GM12891 (cell line): ENCODE measurements at places on chromosomes 4 and X.

DNA sequence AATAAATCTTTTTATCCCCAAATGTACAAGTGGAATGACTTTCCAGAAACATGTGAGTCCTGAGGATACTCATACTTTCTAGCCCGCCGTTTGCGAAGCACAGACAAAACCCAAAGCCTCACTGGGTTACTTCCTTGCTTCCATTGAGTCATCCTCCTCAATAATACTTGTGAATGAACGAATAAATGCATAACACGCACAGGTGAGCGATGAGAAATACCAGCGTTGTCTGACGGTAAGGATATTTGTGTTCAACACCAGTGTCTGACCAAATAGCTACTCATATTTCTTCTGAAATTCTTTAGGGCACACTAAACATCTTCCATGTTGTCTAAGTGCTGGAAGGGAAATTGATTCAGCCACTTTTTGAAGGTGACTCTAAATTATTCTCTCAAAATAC is 36.0 kb downstream of the CCNG2 start:
- DNase-seq = no peak

DNA sequence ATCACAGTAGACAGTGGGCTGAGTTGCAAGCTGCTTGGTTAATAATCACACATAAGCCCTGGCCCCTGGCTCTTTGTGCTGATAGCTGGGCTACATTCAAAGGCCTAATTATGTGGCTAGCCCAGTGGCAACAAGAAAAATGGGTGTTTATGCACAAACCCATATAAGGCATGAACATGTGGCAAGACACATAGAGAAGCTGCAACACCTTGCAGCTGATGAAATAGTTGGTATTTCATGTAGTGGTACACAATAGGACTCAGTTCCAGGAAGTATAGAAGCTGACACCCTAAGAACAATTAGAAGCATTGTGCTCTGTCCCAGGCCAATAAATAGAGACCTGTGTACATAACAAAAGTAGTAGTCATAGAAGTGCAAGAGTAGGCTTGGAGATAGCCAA is 14.6 kb upstream of the ZNF630 start:
- DNase-seq = no peak

GRCh38 chr4:176545872-176546271 is 226.1 kb downstream of the SPCS3 start:
- DNase-seq = no peak

- DNase-seq = no peak
These were observed 547.5 kb downstream of the NLGN4X start for GRCh38 chrX:5681159-5681558.

GRCh38 chr4:144580430-144580829 is 65.5 kb upstream of the HHIP start:
- no peak for DNase-seq
